ENCODE measurements at places on chromosomes 11 and 22.

DNA sequence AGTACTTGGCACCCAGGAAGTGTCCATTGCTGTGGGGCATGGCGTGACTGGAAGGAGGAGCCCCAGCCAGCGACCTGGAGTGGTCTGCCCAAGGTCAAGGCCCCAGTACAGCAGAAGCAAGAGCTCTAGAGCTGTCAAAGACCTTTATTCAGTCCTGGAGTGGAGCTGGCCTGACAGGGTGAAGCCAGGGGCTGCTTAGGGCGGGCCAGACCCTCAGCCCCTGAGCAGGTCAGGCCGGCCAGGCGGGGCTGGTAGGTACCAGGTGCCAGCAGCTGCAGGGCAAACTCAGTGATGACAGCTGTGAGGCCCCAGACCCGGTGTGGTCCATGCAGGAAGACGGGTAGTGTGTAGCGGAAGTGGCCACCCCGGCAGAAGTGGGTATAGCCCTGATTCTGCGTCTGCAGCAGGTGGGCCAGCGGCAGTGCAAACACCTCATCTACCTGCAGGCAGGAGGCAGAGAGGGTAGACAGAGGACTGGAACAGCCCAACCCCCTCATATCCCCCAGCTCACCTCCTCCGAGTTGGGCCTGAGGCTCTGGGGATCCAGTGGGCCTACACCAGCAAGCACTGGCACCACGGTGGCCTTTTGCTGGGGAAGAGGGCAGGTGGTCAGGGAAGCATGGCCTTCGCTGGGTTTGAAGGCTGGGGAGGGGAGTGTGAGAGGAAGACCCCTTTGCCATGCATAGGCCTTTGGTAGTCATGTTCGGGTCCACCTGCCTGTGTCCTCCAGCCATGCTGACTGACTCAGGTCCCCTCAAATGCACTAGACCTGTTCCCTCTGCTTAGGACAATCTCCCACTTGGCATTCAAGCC is 1.7 kb downstream of the NUDT8 start:
- no peak for DNase-seq

DNA sequence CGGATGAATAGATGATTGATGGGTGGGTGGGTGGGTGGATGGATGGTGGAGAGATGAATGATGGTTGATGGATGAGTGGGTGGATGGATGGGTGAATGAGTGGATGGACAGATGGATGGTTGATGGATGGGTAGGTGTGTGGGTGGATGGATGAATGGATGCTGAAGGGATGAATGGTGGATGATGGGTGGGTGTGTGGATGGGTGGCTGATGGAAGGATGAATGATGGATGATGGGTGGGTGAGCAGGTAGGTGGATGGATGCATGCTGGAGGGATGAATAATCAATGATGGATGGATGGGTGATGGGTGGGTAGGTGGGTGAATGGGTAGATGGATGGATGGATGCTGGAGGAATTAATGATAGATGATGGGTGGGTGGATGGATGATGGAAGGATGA is 40.5 kb downstream of the ANO1 start:
- no peak for DNase-seq

DNA sequence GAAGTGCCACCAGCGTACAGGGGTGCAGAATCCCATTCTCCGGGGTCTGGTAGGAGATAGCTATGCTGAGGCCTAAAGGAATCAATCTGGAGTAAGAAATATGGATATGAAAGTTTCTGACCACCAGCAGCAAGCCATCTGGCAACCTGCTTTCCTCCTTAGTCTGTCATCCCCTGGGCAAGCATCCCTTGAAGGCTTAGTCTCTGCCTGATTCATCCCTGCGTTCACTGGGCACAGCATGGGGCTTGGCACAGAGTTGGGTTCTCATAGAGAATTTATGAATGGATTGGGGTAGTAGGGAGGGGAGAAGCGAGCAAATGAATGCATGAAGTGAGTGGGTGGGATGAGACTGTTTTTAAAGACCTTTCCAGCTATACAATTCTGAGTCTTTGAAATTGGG is 85.8 kb upstream of the NARS2 start:
- no peak for DNase-seq

- DNase-seq, result no peak
Measured at GRCh38 chr11:75087319-75088305, 9.1 kb downstream of the OR2AT4 start.

DNA sequence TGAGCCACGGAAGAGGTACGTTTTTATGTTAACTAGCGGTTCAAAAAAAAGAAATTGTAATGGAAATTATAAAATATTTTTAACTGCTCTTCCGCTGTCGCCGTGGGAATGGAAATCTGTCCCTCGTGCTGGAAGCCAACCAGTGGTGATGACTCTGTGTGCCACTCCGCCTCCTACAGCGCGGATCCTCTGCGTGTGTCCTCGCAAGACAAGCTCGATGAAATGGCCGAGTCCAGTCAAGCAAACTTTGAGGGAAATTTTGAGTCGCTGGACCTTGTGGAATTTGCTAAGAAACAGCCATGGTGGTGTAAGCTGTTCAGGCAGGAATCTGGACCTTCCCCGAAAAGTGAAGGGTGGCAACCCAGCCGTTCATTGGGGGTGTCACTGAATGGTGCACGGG is 2.9 kb upstream of the CBX7 start:
- no peak for DNase-seq

DNA sequence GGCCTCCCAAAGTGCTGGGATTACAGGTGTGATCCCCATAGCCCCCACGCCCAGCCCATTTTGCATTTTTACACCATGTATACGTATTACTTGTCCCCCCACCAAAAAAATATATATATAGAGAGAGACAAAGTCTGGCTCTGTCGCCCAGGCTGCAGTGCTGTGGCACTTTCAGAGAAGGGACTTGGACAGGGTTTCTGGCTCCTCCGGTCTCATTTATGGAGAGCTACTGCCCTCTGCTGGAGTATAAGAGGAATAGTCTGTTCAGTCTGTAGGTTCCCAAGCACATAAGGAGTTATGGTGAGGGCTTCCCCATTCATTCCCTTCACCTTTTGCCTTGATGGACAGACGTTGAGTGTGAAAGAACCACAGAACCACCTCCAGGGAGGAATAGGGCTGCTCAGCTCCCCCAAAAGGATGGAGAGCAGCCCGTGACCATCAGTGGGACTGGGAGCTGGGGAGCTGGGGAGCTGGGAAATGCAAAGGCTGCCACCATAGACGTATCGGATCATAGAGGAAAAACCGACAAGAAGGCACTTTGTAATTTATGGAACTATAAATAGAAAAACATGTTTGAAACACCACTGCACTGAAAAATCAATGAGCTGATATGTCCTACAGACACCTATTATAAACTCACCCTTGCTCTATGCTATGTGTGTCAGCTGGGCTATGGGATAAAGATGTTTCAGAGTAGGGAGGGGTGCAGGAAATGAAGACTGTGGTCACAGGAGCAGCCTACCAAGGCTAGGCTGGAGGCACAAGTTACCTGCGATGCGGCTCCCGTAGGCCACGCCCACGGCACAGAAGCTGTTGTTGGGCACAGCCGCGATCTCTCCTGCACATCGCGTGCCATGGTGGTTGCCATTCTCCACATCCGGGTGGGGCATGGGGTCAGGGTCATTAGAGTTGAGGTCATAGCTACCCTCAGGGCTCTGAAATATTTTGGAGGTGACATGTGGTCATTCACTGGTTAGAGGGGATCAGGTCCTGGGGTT is 5.2 kb downstream of the PCSK7 start:
- no peak for DNase-seq

GRCh38 chr11:65505466-65506289 is 6.8 kb downstream of the MALAT1 start:
- no peak for DNase-seq

GRCh38 chr11:114309517-114309916 is 13.3 kb downstream of the NNMT start:
- DNase-seq, result no peak

DNA sequence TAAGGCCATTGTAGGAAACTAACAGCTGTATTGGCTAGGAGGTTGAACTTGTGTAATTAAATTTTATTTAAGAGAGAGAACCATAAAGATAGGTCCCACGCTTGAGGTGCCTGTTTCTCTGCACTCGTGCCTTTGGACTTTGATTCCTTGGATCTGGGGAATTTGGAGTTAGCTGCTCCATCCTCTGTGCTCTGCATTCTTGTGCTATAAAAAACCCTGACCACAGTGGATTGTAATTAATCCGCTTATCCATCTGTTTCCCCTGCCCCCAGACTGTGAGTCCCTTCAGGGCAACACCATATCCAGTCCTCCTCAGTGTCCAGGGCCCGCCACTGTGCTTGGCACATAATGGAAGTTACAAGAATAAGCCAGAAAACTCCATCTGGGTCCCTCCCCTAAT is 169.8 kb downstream of the SPON1 start:
- DNase-seq, result no peak

DNA sequence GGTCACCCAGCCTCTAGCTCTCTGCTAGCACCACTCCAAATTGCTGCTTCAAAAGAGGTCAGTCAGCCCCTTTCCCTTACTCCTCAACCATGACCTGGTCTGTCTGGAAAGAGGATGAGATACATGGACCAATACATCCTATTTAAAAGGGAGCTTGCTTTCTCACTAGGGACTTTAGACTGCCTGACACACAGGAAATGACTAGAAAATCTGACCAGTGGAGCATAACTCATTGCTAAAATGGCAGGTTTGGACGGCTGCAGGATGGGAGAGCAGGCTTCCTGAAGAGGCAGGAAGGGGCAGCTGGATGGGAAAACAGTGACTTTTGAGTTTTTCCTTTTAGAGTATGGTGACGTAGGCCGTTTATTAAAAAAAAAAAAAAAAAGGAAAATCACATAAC is 25.3 kb downstream of the STIM1 start:
- no peak for DNase-seq

- DNase-seq, result no peak
Measured at GRCh38 chr11:110797453-110797852, 85.2 kb upstream of the ARHGAP20 start.

GRCh38 chr11:15045891-15046290 is 27.5 kb upstream of the CALCB start:
- DNase-seq, result no peak

GRCh38 chr11:122287401-122287800 is 171.4 kb upstream of the BLID start:
- no peak for DNase-seq

GRCh38 chr11:4065601-4066377 is 28.8 kb upstream of the RRM1 start:
- no peak for DNase-seq

DNA sequence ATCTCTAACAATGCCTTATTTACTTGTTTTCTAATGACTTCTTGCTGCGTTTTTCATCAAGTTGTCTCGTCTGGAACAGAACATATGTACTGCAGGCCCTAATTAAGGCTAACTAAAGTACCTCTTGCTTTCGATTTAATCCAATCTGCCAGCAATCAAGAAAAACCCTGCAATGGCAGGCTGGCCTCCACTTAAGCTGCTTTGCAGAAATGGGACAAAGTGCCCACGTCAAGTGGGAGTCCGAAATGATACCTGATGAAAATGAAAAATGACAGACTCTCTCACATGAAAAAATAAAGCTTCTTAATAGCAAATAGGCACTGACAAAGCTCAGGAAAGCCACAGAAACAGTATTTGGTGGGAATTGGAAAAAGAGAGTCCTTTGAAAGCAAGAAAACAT is 1454.7 kb downstream of the FAM181B start:
- no peak for DNase-seq

DNA sequence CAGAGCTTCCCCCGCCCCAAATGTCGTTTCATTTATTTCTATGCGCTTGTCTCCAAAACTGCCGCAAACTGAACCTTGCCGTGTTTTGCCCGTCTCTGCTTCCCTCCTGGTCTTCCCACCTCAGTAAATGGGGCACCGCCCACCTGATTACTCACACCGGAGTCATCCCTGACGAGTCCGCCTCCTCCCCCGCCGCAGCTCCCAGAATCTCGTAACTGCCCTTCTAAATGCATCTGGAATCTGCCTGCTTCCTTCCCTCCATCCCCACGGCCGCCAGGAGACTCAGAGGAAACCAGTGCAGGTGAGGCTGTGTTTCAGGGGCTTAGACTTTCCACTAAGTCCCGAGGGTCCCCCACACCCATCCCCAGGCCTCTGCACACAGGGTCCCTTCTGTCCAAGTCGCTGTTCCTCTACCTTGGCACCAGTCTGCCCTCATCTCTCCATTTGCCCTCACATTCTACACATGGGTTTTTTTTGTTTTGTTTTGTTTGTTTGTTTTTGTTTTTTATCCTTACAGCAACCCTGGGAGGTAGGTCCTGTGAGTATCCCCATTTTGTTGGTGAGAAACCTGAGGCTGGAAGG is 62.6 kb upstream of the PHF21B start:
- DNase-seq, result no peak

- DNase-seq, result no peak
Measured at GRCh38 chr11:93902921-93903320, 52.5 kb upstream of the VSTM5 start.

- DNase-seq, result no peak
Measured at GRCh38 chr22:45237065-45237990, 3.4 kb downstream of the KIAA0930 start.

GRCh38 chr22:41695211-41695610 is 4.1 kb upstream of the MEI1 start:
- no peak for DNase-seq

DNA sequence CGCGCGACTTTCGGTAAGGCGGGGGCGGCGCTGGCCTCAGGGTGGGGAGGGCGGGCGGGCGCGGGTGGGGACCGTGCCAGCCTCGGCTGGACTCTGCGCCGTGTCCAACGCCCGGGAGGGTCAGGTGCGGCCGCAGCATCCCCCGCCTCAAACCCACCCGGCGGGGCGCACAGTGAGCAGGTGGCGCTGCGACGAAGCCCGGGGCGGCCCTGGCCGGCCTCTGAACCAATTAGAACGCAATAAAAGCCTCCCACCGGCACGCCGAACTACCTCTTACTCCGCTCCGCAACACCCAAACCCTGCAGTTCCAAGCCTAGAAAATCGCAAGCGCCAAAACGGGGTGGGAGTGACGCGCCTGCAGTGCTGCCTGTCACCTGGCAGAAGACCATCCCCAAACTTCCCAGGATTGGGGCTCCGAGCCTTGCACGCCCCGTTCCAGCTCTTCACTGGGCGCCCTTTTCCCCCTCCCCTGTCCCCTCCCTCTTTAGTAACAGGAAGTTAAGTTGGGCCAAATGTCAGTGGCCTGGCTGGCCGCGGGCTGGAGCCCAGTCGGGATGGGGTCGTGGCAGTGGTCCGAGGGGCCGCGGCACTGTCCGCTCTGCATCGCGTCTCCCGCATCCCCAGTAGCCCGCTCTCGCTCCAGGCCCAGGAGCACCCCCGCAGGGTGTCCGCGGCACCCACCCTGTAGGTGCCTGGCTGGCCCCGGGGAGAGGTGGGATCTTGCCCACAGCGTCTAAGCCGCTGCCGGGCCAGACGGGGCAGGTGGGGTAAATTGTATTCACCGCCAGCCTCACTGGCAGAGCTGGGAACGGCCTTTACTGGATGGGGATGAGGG is 541 bp downstream of the MICAL2 start:
- no peak for DNase-seq

- no peak for DNase-seq
Measured at GRCh38 chr11:68867066-68867465, 25.4 kb upstream of the CPT1A start.

Measured in right forelimb (tissue), 1 donor.